ENCODE measurements at places on chromosomes 11 and 22.
A peak's percentile ranks its signal among the peaks of the same experiment; 100 is the strongest.

DNA sequence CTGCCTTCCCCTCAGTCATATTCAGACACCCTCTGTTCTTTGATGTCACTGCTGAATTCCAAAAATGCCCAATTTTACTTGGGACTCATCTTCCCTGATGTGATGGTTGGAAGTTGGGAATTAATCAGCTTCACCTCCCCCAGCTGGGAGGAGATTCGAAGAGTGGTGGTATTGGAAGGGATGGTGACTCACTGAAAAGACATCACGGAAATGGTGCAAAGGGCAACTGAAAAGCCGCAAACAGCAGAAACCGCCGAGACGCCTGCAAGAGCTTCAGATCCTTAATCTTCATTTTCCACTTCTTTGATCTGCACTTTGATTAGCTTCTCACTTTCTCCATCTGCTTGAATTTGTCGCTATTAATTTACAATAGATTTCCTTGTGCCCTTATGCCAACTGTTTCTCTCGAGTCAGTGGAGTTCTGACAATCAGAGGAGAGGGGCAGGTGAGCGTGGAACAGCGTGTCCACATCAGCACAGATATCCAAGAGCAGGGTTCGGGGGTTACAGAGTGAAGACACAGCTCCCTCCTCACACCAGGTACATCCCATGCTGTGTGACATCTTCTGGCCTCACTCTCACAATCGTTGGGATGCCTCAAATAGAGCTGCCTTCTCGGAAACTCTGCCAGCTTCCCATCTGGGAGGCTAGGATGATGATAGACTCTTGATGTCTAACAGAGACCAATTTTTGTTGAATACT lies 325.4 kb downstream of the BRD1 start:
- no peak for DNase-seq

GRCh38 chr22:42080287-42080686 lies 787 bp downstream of the SMDT1 start:
- no peak for DNase-seq

DNA sequence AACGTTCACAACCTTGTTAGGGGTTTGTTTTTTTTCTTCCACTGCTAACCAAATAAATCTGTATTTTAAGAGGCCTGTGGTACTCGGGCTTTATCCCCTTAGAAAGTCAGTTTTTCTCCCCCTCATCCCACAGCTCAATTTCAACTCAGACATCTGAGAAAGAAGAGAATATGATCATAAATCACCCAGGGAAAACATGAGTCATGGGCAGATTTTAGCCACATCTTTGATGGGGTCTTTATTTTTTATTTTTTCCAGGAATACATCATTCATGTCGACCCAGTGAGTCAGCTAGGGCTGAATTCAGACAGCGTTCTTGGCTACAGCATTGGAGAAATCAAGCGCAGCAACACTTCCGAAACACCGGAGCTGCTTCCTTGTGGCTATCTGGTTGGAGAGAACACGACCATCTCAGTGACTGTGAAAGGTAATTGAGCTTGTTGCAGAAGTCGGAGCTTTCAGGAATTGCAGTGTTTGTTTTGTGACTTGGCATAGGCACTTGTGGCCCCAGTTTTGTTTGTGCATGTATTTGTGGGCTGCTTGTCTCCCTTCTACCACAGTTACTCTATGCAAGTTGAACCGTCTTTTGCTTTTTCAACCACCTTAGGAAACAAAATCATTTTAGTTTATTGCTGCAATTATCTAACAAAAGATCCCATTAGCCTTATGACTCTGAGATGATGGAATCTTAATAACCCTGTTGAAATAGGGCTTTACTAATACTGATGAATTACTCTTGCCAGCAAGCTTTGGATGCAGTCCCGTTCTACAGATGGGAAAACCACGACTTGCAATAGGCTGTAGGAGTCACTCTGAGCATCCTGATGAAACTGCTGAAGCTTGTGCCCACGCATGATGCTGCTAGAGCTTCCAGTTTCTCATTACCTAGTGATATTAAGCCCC lies 62.7 kb downstream of the DBX1 start:
- no peak for DNase-seq

DNA sequence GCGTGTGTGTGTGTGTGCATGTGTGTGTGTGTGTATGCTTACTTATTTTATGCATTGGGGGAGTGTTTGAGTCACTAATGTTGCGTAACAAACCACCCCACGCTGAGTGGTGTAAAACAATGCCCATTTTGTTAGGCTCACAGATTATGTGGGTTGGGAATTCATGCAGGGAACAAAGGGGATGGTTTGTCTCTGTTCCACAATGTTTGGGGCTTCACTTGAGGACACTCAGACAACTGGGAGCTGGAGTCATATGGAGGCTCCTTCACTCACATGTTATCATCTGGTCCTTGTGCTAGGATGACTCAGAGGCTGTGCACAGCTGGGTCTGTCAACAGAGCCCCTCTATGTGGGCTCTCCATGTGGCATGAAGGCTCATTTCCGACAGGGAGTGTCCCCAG lies 51.3 kb upstream of the LARGE1 start:
- no peak for DNase-seq

GRCh38 chr11:119094816-119095065 lies 6.9 kb downstream of the DPAGT1 start:
- DNase-seq, result peak; percentile 83

DNA sequence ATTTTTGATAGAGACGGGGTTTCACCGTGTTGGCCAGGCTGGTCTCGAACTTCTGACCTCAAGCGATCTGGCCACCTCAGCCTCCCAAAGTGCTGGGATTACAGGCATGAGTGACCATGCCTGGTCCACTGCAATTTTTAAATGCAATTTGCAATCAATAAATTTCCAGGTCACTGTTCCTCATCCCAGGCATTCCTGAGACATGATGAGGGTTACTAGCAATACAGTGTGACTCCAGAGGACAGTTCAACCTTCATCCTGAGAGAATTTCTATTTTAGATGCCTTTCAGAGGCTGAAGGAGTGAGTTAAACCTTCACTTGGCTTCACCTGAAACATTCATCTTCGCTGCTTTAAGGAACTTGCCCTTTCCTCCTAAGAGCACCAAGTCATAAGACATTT lies 9.7 kb upstream of the UBASH3B start:
- no peak for DNase-seq

DNA sequence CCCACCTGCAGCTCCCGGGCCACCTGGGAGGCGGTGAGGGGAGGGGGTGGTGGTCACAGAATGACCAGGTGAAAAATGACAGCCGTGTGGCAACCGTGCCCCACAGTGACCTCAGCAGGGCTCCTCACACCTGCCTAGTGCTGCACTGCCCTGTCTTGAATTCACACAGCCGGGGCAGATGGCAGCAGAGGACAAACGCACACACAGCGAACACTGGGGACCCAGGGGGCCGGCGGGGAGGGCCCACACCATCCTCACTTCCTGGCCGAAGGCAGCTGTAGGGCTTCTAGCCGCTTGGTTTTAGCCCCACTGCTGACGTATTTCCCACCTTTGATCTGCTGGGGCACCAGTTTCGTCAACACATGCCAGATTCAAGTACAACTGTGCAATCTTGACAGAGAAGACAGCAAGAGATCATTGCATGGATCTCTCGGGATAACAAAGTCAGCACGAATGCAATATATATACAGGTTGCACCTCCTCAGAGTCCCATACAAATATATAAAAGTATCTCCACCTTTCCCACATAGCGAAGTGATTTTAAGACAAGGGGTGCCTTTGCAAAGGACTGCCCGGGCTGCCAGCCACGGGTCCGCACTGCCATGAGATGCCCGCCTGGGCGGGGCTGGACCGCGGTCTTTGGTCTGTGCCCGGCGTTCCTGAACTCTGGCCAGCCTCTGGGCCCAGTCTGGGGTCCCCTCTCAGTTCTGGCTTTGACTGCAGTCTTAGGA lies 26.9 kb downstream of the TRMU start:
- DNase-seq, result no peak

DNA sequence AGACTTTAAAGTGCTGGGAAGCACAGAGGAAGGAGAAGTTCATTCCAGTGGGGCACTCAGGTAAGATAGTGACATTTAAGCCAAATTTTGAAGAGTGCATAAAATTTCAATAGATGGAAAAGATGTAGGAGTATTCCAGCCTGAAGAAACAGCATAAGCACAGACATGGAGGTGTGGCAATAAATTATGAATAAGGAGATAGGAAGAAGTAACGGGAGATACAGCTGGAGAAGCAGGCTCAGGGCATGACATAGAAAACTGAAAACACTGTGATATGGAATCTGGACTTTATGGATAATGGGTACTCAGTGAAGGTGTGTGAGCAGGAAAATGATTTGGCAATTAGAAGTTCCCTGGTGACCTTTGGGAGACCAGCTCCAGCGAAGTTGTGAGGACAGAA lies 33.3 kb downstream of the P4HA3 start:
- no peak for DNase-seq

- no peak for DNase-seq
Measured at GRCh38 chr11:67024410-67024809, 1.5 kb downstream of the SYT12 start.

Measured in right atrium auricular region (tissue), 2 donors.